ENCODE measurements at places on chromosomes 3 and 15. TPM values are rescaled to one million over a fixed set of nuclear protein-coding genes. Genes with fewer than 3 reads are reported as not detected.

- DNase-seq: no peak
Observed at GRCh38 chr15:76998663-76999285, 3.8 kb downstream of the PSTPIP1 start.

DNA sequence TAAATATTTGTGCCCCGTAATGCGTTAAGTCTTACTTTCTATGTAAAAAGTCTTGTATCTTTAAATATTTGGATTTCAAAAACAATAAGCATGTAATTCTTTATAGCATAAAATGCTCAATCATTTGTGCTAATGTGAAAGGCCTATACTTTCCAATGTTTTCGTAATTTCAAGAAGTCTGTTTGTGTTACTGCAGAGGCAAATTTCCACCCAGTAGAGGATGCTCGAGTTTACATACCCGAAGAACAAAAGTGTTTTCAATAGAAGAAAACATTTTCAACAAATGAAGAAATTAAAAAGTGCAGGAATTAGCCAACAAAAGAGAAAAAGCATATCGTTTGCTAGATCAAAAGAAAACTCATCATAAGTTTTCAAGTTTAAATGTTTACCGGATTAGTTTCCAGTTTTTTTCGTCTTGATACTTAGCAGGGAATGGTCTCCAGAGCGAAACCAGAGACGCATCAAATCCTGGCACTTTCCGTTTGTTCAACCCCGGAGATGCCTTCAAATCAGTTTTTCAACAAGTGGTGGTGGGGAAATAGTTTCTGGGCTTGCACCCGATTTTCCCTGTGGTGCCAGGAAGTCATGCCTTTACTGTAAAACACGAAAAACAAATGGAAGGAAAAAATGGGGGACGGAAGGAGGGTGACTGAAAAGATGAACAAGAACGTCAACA, 1.0 kb downstream of the CGGBP1 start:
- DNase-seq: peak; percentile 37

- no peak for DNase-seq
Observed at GRCh38 chr3:39168156-39168780, 14.9 kb upstream of the CSRNP1 start.

- no peak for DNase-seq
Observed at GRCh38 chr3:43448098-43448497, 161.8 kb downstream of the SNRK start.

- DNase-seq: no peak
Observed at GRCh38 chr3:165545059-165545458, 292.2 kb downstream of the BCHE start.

DNA sequence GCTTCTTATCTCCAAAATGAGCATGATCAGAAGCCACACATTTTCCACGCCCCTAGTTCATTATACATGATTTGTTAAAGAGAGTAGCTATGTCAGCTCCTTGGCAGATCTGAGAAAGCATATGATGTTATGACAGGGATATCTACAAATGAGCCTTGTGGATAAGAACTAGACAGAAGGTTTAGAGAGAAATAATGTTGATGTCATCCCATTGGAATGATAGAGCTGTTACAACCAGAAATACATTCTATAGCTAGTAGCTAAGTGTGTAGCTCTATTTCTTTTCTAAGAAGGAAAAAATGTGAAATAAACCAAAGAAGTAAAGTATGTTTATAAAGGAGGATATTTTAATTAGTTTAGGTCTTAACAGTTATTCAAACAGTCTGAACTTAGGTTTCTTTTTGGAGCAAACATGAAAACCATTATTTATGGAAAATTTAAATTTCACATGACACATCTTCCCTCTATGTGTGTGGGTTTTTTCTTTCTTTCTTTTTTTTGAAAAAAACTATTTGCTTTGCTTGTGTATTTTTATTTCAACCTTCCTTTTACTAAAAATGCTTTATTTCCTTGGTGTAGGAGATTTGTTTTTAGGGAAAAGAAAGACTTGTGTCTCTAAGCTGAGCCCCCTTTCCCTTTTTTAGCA, 167.7 kb downstream of the GHSR start:
- DNase-seq: peak; percentile 86

GRCh38 chr3:57017459-57017845, 43.0 kb upstream of the SPATA12 start:
- DNase-seq: no peak

DNA sequence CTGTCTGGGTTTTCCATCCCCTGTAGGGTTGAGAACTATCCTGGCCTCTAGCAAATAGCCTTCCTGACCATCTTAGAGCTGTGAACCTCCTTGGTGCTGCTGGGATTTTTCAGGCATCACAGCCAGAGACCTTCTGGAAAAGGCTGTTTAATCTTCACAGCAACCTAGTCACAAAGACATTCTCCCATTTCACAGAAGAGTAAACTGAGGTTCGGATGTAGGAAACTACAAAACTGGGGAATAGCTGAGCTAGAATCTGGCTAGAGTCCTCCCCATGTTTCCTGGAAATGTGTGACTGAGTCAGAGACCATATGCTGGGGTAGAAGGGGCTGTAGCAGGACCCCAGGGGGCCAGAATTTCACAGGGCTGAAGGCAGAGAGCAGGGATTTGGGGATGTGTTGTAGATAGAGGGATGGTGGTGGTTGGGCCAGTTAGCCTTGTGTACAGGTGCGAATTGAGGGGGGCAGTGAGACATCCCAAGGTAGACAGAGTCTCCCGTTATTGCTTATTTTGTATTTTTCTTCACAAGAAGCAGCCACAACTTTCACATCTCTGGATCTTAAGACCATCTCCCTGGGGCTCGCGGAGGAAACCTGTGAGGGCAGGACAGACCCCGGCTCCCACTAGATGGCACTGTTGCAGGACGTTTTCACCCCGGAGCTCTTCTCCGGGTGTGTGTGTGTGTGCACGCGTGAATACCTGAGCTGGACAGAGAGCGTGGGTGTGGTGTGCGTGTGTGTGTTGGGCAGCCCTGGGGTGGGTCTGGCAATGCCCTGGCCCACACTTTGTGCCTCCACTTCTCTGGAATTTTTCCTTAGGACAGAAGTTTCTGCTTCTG, 66.9 kb upstream of the PRR23C start:
- DNase-seq: peak; percentile 67

- no peak for DNase-seq
Observed at GRCh38 chr15:34116620-34117019, 14.7 kb downstream of the PGBD4 start.

DNA sequence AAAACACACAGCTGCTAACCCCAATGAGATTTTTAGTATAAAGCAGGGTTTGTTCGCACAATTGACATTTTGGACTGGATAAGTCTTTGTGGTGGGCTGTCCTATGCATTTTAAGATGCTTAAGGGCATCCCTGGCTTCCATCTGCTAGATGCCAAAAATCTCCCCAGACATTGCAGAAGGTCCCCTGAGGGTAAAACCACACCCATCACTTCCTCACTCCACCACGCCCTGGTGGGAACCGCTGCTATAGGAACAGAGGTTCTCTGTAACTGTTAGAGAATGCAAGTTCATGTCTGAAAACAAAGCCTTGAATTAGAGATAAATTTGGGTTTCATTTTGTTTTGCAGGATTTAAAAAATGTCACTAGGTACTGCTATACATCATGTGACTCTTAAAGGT, 67.7 kb downstream of the ARHGEF26 start:
- no peak for DNase-seq

GRCh38 chr15:71003319-71003718, 110.7 kb downstream of the LRRC49 start:
- DNase-seq: no peak

DNA sequence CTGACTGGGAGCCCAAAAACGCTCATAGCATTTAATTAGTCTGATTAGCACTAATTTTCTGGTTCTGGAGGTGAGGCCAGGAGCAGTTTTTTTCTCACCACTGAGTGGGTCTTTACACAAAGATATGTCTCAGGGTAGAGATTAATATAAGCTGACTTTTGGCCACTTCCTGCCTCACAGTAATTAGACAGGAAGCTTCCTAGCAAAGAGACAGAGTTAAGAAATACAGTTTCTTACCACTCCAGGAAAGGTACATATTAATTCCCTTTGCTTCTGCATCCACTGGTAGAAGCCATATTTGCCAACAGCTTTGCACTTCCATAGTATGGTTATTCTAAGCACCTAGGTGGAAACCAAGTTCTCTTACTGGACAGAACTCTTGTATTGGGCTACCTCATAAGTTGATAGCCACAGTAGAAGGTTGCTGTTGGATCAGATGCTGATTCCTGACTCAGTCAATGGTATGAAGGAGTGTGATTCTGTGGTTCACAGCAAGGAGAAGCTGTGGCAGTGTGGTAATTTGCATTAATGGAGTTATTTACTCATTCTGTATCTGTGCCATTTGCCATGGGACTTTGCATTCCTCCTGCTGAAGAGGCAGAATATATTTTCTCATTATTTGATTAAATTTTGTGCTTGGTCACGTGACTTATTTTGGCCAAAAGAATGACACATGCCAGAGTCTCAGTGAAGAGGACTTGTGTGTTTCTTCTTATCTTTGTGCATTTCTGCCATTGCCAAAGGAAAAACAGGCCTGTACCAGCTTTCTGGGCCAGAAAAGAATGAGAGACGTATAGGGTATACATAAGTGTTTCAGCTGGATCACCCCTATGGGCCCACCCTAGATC, 17.5 kb upstream of the ZBTB20 start:
- no peak for DNase-seq

- DNase-seq: peak; percentile 30
Observed at GRCh38 chr3:155853214-155854140, 750 bp downstream of the SLC33A1 start.

SERPINI2 gene
- total RNA-seq: not detected

GABRR3 gene
- not detected for total RNA-seq

FOXL2NB gene
- 101 TPM for total RNA-seq

CCR8 gene
- not detected for total RNA-seq

SPATA12 gene
- not detected for total RNA-seq

NRG4 gene
- total RNA-seq: under 0.01 TPM

MRAS gene
- total RNA-seq: 46.4 TPM

CHST13 gene
- not detected for total RNA-seq

ZCWPW2 gene
- 0.64 TPM for total RNA-seq

RASSF1 gene
- total RNA-seq: 34.8 TPM
